ENCODE measurements at places on chromosomes 1 and 21.
A peak's percentile ranks its signal among the peaks of the same experiment; 100 is the strongest.

- no peak overlapping the region for H3K27ac ChIP-seq
- no peak for DNase-seq
- peaks cover 2% of the 10 kb centered on the region for H3K27me3 ChIP-seq
- H3K4me3 ChIP-seq = no peak overlapping the region
These were observed 25.2 kb upstream of the SSX2IP start for GRCh38 chr1:84715342-84716019.

DNA sequence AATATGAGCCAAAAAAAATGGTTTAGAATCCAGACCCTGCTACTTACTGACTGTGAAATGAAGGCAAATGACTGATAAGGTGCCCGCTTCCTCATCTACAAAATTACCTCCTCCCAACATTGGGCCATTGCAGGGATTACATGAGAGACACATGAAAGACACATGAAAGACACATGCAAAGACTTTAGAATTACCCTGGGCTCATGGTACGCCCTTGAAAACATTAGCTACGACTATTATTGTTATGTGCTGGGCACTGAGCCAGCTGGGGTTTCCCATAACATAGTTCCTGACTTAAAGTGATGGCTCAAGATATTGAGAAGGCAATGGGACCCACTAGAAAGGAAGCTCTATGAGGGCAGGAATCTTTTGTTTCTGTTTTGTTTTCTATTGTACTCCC is 43.7 kb upstream of the KANK4 start:
- H3K4me3 ChIP-seq = no peak overlapping the region
- no peak for DNase-seq
- no peaks in the 10 kb centered on the region for H3K36me3 ChIP-seq
- no peaks in the 10 kb centered on the region for H3K27me3 ChIP-seq
- no peak overlapping the region for H3K27ac ChIP-seq

DNA sequence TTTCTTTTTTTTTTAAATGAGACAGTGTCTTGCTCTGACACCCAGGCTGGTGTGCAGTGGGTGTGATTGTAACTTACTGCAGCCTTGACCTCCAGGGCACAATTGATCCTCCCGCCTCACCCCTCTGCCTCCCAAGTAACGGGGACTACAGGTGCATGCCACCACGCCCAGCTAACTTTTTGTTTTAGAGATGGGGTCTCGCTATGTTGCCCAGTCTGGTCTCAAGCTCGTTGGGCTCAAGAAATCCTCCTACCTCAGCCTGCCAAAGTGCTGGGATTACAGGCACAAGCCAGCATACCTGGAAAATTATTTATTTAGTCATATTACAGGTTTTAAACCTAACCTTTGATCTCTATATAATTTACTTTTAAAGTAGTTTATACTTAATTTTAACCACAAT is 13.4 kb downstream of the LRRC39 start:
- H3K4me1 ChIP-seq = no peaks in the 10 kb centered on the region
- H3K36me3 ChIP-seq = no peaks in the 10 kb centered on the region
- no peaks in the 10 kb centered on the region for H3K27me3 ChIP-seq
- no peak for DNase-seq

DNA sequence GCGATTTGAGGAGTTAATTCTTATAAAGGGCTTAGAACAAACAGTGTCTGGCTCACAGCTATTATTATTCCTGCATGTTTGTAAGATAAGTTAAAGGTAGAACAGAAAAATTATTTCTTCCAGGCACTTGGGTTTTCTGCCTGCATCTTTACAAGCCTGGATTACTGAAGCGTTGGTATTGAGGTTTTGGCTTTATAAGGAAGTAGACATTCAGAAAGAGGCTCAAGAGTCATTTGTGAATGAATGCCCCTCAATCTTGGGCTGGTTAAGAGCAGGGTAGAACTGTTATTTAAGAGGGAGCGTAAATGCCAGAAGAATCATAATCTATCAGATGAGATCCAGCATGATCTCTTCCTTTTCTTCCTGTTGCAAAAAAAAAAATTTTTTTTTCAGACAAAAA is 77.3 kb upstream of the ARID1A start:
- peaks cover 26% of the 10 kb centered on the region for H3K4me1 ChIP-seq
- DNase-seq = no peak
- no peak overlapping the region for H3K4me3 ChIP-seq
- no peaks in the 10 kb centered on the region for H3K27me3 ChIP-seq

DNA sequence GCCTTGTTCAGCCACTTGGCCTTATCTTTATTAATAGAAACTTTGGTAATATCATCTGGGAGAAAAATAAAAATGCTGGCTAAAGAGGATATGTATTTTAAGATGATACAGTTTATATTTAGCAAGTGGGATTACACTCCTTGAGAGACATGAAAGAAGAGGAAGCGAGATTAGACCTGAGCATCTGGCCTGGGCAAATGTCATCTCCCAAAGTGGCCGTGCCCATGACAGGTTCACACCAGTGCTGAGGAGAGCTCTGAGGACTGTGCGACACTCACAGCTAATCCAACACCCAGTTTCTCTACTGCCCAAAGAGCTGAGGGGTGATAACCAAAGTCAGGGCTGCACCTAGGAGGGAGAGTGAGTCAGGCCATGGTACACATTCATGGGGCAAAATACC is 121.7 kb upstream of the DUSP10 start:
- H3K36me3 ChIP-seq = no peaks in the 10 kb centered on the region
- DNase-seq = no peak
- H3K4me3 ChIP-seq = no peak overlapping the region
- H3K27ac ChIP-seq = no peak overlapping the region
- H3K4me1 ChIP-seq = no peaks in the 10 kb centered on the region

DNA sequence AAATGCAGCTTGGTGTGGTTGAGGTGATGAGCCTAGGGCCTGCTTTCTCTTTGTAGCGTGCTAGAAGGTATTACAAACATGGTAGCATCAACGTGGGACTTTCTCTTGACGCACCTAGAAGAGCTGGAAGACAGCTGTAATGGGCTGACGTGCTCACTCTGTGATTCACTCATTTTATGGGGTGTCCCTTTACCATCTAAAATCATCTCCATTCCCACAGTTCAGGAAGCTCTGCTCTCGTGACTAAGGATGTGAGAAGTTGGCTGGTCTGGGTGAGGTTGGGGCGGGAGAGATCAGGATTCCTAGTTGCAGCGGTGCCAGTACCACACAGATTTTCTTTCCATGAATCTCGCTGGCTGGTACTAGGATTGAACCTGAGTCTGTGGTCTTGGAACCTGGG is 4.2 kb downstream of the HTR6 start:
- H3K4me1 ChIP-seq = peaks cover 7% of the 10 kb centered on the region
- H3K4me3 ChIP-seq = no peak overlapping the region
- peaks cover 33% of the 10 kb centered on the region for H3K27me3 ChIP-seq
- DNase-seq = no peak
- no peak overlapping the region for H3K27ac ChIP-seq

GRCh38 chr1:93616221-93616995 is 65.2 kb downstream of the BCAR3 start:
- no peak for DNase-seq
- H3K36me3 ChIP-seq = no peaks in the 10 kb centered on the region
- no peak overlapping the region for H3K27ac ChIP-seq
- peaks cover 2% of the 10 kb centered on the region for H3K27me3 ChIP-seq
- peaks cover 9% of the 10 kb centered on the region for H3K4me1 ChIP-seq

- peaks cover 2% of the 10 kb centered on the region for H3K27me3 ChIP-seq
- no peaks in the 10 kb centered on the region for H3K4me1 ChIP-seq
- DNase-seq = no peak
These were observed 31.8 kb upstream of the PDC start for GRCh38 chr1:186492531-186493291.

GRCh38 chr1:212531267-212531666 is 77.3 kb upstream of the ATF3 start:
- DNase-seq = no peak
- H3K27ac ChIP-seq = no peak overlapping the region
- H3K36me3 ChIP-seq = no peaks in the 10 kb centered on the region
- peaks cover 40% of the 10 kb centered on the region for H3K27me3 ChIP-seq

DNA sequence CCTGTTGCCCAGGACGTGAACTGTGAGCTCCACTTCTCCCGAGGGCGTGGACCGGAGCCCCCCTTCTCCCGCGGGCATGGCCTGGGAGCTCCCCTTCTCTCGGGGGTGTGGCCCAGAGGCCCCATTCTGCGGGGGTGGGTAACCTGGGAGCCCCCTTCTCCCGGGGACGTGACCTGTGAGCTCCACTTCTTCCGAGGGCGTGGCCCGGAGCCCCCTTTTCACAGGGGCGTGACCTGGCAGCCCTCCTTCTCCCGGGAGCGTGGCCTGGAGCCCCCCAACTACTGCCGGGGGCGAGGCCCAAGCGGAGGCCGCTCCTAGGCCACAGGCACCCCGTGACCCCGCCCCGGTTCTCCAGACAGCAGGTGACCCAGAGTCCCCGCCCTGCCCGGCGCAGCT is 320 bp downstream of the C1orf174 start:
- peak; percentile 47 for DNase-seq
- H3K4me3 ChIP-seq = peak overlapping the region; percentile 96
- H3K4me1 ChIP-seq = peaks cover 63% of the 10 kb centered on the region
- peaks cover 27% of the 10 kb centered on the region for H3K36me3 ChIP-seq
- no peaks in the 10 kb centered on the region for H3K27me3 ChIP-seq

- peak overlapping the region; percentile 36 for H3K4me3 ChIP-seq
- peaks cover 24% of the 10 kb centered on the region for H3K4me1 ChIP-seq
- no peaks in the 10 kb centered on the region for H3K36me3 ChIP-seq
- peak overlapping the region; percentile 75 for H3K27ac ChIP-seq
- peak; percentile 73 for DNase-seq
These were observed 10.6 kb upstream of the GADD45A start for GRCh38 chr1:67674260-67675011.

DNA sequence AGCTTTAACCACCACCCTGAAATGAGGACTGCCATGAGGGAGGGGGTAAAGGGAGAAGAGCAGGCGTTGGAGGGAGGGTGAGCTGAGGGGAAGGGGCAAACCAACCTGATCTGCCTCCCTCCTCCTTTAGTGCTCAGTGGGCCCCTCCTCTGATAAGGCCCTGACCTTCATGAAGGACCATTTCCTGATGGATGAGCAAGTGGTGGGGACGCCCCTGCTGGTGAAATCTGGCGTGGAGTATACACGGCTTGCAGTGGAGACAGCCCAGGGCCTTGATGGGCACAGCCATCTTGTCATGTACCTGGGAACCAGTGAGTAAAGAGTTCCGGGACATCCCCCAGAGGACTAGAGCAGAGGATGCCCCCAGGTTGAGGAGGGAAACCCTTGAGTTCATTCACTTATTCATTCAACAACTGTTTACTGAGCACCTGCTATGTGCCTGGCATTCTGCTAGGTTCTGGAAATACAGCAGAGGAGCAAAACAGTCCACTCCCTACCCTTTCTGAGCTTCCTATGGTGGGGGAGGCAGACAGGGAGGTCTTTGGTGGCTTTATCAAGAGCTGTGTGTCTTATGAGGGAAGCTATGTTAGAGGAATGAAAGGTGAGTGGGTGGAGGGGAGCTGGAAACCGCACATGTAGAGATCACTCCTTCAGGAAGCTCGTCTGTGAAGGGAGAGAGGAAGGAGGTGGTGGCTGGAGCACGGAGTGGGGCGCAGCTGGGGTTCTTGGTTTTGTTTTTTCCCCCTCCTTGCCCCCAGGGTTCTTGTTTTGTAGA is 19.5 kb downstream of the SEMA4A start:
- H3K27me3 ChIP-seq = no peaks in the 10 kb centered on the region
- H3K4me3 ChIP-seq = no peak overlapping the region
- H3K27ac ChIP-seq = peak overlapping the region; percentile 20
- no peak for DNase-seq

GRCh38 chr1:203325026-203325417 is 19.7 kb downstream of the BTG2 start:
- DNase-seq = peak; percentile 82
- peaks cover 2% of the 10 kb centered on the region for H3K27me3 ChIP-seq
- H3K36me3 ChIP-seq = no peaks in the 10 kb centered on the region
- peak overlapping the region; percentile 56 for H3K4me3 ChIP-seq

- H3K4me3 ChIP-seq = peak overlapping the region; percentile 26
- peaks cover 67% of the 10 kb centered on the region for H3K4me1 ChIP-seq
- peaks cover 31% of the 10 kb centered on the region for H3K36me3 ChIP-seq
- H3K27me3 ChIP-seq = no peaks in the 10 kb centered on the region
- peak overlapping the region; percentile 60 for H3K27ac ChIP-seq
These were observed 19.5 kb downstream of the SZRD1 start for GRCh38 chr1:16386454-16387113.

DNA sequence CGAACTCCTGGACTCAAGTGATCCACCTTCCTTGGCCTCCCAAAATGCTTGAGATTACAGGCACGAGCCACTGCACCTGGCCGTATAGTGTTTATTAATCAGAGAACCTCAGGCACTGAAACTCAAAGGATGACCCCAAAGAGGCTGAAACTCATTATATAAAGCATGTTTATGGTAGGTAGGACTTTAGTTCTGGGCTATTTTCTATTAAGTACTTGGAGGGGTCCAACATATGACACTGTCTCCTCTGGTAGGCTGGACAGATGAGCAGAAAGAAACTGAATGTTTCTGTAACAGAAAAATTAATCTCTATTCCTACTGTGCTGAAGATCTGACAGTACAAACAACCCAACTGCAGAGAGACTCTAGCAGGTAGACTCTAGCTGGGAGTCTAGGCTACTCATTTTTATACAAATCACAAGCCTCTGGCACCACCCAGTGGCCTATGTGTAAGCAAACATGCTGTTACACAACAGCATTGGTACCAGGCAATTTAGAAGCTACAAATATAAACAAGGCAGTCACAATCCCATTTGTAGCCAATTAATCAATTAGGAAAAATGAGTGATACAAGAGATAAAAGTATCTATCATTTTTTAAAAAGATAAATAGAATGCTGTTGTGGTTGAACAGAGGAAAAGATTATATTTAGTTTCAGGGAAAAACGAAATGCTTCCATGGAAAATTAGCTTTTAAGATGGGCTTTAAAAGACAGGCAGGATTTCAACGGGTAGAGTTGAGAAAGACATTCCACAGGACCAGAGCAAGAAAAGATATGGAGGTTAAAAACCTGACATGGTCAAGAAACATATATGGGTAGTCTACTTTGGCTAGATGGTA is 10.4 kb downstream of the DCAF8 start:
- peaks cover 7% of the 10 kb centered on the region for H3K36me3 ChIP-seq
- no peak overlapping the region for H3K27ac ChIP-seq
- H3K27me3 ChIP-seq = no peaks in the 10 kb centered on the region
- H3K4me3 ChIP-seq = no peak overlapping the region

DNA sequence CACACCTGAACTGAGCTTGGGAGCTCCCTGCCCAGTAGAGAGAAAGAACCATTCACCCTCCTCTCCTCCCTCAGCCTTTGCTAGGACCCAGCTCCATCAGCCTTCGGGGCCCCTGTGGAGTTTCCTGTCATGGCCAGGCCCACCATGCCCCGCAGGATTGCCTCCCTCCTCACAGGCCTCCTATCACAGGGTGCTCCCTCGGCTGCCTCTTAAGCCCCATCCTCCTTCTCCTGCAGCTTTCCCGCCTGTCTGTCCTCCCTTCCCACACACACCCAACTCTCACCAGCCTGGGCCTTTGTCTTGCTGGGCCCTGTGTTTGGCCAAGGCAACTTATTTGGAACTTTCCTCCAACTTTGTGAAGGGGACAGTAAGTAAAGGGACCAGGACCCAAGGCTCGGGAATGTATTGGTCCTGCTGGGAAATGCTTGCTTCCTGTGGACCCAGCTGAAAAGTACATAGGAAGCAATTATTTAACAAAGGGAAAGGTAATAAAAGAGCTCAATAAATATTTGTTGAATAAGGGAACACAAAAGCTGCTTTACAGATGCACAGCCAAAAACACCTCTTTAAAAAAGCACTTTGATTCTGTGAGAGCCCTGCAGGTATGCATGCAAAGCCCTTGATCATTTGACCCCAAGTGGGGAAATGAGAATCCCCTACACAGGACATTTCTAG is 31.6 kb upstream of the TENT5C start:
- H3K27ac ChIP-seq = peak overlapping the region; percentile 56
- peaks cover 4% of the 10 kb centered on the region for H3K27me3 ChIP-seq
- no peak overlapping the region for H3K4me3 ChIP-seq
- peaks cover 28% of the 10 kb centered on the region for H3K4me1 ChIP-seq
- no peak for DNase-seq
